ENCODE measurements at places on chromosomes 4 and X. TPM values are rescaled to one million over a fixed set of nuclear protein-coding genes. Genes with fewer than 3 reads are reported as not detected.

The CXCL6 gene
- not detected for total RNA-seq

The CXCL3 gene
- 1.8 TPM for total RNA-seq

The ASB12 gene
- not detected for total RNA-seq

The RBM46 gene
- total RNA-seq = not detected

The SPANXN3 gene
- total RNA-seq = not detected

The AMTN gene
- not detected for total RNA-seq

The POU4F2 gene
- not detected for total RNA-seq

- DNase-seq = no peak
Measured at GRCh38 chrX:118496763-118497079, 1.1 kb downstream of the DOCK11 start.

GRCh38 chr4:145681956-145682355 is 2.0 kb downstream of the C4orf51 start:
- DNase-seq = no peak

DNA sequence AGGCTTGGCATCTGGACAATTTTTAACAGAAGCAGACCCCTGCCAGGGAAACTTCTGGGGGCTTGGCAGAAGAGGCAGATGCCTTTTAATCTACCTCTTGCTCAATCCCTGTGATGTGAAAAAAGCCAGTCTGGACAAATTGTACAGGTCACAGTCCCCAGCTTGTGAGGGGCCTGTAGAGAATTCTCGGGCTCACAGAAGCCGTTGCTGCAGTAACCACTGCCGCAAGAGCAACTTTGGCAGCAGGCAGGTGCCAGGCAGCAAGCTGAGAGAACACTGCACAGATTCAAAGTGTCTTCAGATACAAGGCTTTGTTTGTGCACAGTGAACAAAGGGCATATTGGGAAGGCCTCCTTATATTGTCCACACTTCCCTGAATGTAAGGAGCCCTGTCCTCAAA is 11.7 kb downstream of the GPKOW start:
- no peak for DNase-seq

DNA sequence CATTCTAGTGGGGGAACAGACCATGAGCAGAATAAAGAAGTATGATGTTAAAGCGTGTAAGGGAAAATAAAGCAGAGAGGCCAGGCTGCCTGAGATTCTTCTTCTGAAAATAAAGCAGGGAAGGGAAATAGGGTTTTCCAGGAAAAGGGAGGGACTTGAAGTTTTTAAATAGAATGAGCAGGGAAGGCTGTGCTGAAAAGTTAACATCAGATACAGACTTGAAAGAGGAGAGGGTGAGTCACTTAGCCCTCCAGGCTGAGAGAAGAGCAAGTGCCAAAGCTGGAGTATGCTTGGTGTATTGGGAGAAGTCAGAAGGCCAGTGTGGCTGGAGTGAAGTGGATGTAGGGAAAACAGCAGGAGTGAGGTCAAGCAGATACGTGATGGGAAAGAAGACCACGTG is 10.0 kb upstream of the PLK4 start:
- DNase-seq = no peak

GRCh38 chrX:55638933-55639332 is 15.7 kb downstream of the FOXR2 start:
- no peak for DNase-seq

GRCh38 chr4:161906836-161907589 is 256.8 kb downstream of the FSTL5 start:
- DNase-seq = no peak

DNA sequence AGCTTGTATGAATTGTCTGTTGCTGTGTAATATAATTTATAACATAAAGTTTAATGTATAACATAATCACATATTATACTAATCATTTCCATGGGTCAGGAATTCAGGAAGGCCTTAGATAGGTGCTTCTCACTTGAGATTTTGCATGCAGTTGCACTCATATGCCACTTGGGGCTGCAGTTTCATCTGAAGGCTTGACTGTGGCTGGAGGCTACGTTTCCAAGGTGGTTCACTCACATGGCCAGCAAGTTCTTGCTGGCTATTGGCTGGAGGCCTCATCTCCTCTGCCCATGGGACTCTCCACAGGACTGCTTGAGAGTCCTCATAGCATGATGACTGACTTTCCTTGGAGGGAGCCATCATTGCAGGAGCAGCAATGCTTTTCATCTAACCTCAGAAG is 53.4 kb upstream of the STX18 start:
- DNase-seq = no peak

DNA sequence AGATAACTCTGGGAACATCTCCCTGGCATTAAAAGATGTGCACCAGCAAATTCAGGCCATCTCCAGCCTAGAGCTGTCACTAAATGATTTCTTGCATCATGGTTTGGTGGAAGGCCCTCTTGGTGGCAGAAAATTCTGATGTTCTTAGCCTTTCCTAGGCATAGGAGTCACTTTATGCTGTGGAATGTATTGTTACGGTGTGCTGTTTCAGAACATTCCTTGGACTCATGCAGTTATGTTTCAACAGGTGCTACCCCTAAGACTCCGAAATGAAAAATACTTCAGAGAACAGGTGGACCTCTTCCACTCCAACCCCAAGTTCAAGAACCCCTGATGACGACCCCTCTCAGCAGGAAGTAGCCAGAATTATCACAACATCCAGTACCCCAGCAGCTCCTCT is 20.3 kb upstream of the PAPSS1 start:
- no peak for DNase-seq

GRCh38 chrX:153649178-153649914 is 2.3 kb downstream of the DUSP9 start:
- DNase-seq = no peak

- DNase-seq = no peak
Measured at GRCh38 chrX:65925005-65925404, 114.9 kb downstream of the VSIG4 start.

DNA sequence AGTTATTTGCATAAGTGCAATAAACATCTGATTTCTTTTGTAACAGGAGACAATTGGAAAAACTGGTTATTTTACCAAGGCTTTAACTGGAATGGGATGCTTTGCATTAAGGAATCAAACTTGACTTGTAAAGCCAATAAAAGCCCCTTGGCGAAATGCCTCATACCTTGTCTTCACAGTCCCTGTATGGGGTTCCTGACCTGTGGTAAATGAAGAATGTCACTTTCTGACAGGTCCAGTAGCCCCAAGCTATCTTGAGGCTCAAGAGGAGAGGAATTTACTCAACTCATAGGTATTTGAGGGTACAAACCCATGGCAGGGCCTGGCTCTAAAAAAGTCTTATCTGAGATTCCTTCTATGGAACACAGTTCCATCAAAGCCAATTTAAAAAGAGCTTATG is 78.0 kb downstream of the ACOX3 start:
- DNase-seq = no peak

DNA sequence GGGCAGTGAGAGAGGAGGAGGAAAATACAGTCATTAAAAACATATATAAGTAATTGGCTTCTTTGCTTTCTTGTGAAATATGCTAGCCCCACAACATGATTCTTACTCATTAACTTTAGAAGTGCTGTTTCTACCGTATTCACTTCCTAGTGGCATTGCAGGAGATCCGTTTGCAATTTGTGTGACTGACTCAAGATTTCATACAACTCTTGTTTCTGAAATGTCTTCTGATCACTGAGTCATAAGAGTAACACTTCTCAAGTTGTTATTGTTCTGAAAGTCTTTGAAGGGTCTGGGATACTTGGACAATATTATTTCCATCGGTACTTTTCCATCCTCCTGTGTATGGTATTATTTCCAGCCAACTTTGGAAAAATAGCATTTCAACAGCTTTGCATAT is 310.8 kb downstream of the PACRGL start:
- no peak for DNase-seq

DNA sequence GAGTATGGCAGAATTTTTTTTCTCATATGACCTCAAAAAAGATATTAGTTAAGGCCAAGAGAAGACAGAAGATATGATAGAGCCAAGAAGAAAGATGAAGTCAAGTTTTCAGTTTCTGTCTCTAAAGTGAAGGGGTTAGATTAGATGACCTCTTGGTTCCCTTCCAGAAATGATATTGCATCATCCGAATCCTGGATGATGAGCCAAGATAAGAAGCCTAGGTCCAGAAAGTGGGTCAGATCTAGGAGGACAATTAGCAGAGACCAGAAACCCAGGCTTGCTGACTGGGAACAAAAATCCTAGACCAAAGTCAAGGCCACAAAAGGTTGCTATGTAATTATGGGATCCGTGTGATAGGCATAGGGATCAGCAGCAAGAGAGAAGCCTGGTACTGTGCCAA is 20.2 kb downstream of the SATL1 start:
- DNase-seq = no peak

DNA sequence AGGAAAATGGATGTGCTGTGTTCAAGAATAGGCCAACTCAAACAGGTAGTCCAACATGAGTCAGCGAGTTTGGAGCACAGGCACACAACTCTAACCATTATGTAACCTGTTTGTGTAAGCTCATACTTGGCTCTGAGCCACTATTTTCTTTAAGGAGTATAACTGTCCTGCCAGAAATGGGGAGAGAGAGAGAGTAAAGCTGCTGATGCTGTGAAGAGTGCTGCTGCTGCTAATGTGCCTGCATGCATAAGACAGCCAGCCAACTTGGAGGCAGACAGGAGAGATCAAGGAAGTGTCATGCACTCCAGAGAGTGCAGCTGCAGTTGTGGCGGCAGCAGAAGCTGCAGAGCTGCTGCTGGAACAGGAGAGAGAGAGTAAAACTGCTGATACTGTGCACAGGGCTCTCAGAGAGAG is 11.7 kb upstream of the STATH start:
- no peak for DNase-seq

GRCh38 chr4:70000711-70001110 is 4.9 kb downstream of the STATH start:
- DNase-seq = no peak

DNA sequence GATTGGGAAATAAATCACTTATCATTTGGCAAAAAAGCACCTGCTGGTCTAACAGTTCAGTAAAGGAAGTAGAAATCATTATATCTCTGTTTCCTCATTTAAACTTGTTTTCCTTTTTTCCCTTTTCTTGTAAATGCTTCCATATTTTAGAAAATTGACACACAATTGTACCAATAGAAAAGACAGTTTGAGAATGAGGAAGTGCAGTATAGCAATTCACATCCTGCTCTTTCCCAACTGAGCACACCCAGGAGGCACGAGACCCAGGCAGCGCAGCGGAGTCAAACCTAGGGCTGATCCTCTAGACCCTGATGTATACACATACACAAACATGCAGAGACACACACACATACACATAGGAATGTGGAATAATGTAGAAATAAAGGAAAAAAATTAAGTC is 74.8 kb upstream of the PACRGL start:
- DNase-seq = peak; percentile 51

- DNase-seq = no peak
Measured at GRCh38 chrX:81791086-81791485, 589.2 kb downstream of the SH3BGRL start.

DNA sequence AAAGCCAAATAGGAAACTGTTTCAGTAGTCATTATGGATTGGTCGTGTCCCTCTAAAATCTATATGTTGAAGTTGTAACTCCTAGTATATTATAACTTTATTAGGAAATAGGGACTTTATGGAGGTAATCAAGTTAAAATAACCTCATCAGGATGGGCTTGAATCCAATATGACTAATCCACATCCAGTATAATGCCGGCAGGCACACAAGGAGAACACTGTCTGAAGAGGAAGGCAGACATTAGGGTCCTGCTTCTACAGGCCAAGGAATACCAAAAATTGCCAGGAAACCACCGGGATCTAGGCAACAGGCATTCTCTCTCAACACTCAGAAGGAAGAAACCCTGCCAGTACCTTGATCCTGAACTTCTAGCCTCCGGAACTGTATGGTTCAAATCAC is 130.3 kb downstream of the ATP10D start:
- no peak for DNase-seq

DNA sequence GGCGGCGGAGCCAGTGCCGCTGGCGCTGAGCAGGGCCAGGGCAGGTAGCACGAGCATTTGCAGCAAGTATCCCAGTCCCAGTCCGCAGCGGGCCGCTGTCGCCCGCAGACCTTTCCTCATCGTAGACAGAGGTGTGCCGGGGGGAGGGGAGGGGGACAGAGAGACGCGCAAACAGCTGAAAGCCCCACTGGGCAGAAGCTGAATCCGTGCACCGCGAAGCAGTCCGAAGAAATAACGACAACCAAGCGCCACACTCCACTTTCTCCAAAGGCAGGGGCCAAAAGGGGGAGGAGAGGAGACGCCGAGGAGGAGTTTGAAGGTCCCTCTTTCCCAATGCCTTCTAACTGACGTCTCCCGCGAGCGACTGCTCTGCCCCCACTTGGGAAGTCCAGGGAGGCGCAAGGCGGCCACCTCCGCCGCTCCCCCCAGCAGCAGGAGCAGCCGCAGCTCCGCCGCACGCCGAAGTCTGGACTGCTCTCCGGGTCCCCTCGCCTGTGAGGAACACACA is at the start of gene UNC5C:
UNC5C (minus strand) TSS at position 236 of the 508 bp plus-strand sequence.
- peak; percentile 48 for DNase-seq

GRCh38 chrX:110087485-110088356 is 84.8 kb downstream of the TMEM164 start:
- no peak for DNase-seq

GRCh38 chrX:119273420-119274192 is 37.5 kb downstream of the PGRMC1 start:
- peak; percentile 46 for DNase-seq

DNA sequence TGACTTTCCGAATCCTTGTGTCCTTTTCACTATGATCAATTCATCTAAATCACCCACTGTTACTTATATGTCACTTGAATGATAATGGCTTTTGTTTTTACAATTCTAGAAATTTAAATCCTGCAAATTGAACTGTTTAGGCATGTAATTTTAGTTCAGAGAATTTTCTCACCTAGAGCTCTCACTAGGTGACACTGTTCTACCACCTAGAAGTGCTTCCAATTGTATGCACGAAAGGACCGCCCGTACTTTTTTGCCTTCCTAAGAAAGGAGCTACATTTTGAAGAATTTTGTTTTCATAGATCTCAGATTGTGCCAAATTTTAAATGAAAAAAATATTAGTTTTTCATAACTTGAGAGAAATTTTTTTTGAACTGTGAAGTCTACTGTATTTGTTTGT is 481.6 kb upstream of the FSTL5 start:
- DNase-seq = no peak

GRCh38 chr4:156858071-156858470 is 113.5 kb downstream of the PDGFC start:
- no peak for DNase-seq

GRCh38 chr4:76301068-76301774 is 5.3 kb upstream of the STBD1 start:
- no peak for DNase-seq

DNA sequence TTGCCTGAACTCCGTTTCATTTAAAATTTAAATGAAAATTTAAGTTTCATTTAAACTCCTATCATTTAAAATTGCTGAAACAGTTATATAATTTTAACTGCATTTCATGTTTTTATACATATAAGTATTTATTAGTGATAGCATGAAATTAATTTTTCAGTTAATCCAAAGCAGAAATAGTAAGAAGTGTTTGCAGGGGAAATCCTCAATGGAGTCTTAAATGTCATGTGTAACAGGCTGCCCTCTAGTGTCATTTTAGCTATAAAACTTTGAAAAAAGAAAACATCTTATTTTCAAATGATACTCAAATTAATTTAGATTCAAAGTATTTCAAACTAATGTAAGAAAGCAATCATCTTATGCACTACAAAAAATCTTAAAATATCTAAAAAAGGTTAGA is 27.2 kb downstream of the TAPT1 start:
- DNase-seq = no peak

All from transverse colon (tissue), 4 donors.